ENCODE measurements at places on chromosomes 3 and 15.

- no peak for DNase-seq
Observed at GRCh38 chr3:169246158-169246557, 417.4 kb downstream of the MECOM start.

DNA sequence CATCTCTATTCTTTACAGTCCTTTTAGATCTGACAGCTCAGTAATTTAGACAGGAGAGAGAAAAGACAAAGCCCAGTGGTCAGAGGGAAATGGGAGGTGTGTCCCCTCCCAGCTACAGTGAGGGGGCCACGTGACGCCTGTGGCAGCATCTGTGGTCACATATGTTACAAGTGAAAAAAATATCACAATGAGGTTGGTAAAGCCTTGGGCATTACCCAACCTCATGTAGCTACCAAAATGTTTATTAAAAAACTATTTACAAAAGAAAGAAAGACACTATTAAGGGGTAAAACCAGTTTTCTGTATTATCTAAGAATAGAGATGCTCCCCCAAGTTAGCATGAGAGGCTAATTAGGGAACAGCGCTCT lies 42.9 kb upstream of the PLCL2 start:
- peak; percentile 17 for DNase-seq

GRCh38 chr3:39705351-39705900 lies 104.0 kb upstream of the MYRIP start:
- DNase-seq = no peak

GRCh38 chr3:151196434-151196833 lies 6.6 kb downstream of the GPR171 start:
- no peak for DNase-seq

GRCh38 chr3:141401095-141401494 lies 32.8 kb downstream of the ZBTB38 start:
- DNase-seq = no peak

- DNase-seq = no peak
Observed at GRCh38 chr3:7950890-7951289, 550.7 kb upstream of the LMCD1 start.

DNA sequence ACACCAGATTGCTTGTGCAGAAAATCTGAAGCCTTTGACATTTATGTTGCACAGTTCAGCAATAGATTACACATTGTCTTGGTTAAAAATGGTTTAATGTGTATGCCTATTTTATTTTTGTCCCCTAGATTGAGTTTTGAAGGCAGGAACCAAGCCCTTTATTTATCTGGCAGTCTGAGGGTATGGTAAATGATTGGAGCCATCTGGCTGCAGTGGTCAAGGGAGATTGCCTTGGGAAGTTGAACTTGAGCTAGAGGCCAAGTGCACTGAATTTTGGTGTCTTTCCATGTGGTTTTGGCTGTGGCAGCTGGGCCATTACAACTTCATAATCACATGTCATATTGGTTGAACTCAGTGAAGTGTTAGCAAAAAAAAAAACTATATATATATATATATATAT lies 248.7 kb upstream of the C2CD4B start:
- no peak for DNase-seq

DNA sequence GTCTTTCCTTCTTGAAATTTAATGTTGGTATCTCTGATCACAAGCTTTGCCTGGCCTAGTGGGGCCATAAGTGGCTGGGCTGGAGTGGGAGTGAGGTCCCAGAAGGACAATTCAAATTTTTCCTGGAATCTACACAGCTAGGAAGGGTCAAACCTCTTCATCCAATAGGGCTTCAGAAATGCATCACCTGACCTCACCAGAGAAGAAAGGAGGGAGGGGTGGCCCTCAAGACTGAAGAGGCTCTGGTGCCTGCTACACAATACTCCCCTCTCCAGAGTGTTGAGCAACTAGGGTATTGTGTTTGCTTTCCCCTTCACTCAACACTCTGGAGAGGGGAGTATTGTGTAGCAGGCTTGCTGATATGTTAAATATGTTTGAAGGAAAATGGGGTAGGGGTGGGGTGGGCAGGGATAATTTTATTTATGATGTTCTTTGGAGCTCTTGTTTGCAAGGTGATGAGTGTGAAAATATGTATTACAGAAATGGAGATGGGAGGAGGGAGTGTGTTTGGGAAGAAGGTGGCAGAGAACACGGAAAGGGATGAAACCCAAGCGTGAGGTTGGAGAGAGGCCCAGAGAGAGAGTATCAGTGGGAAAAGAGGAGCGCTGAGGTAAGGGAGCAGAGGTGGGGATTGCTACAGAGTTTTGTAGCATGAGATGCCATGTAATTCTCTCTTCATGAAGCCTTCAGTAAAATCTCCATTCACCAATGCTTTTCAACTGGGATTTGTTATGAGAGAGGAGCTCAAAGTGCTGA lies 5.7 kb upstream of the KLHL24 start:
- DNase-seq = no peak

- no peak for DNase-seq
Observed at GRCh38 chr3:53795789-53796560, 50.2 kb downstream of the CHDH start.

- DNase-seq = no peak
Observed at GRCh38 chr15:101517504-101517903, 28.0 kb upstream of the PCSK6 start.

GRCh38 chr15:89105147-89105546 lies 16.9 kb downstream of the ABHD2 start:
- DNase-seq = no peak

DNA sequence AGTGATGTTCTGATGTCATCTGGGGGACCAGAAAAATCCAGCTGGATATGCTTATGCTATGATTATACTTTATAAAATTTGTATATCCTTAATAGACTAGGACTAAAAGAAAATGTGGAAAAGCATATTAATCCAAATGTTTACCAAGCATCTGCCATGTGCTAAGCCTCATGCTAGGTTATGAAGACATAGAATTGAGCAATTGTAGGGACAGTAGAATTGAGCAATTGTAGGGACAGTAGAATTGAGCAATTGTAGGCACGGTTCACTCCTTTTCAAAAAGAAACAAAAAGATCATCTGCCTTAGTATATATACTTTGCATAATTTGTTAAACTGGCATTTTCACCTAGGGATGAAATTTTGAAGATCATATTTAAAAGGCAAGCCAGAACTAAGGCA lies 18.3 kb downstream of the ABHD5 start:
- no peak for DNase-seq

DNA sequence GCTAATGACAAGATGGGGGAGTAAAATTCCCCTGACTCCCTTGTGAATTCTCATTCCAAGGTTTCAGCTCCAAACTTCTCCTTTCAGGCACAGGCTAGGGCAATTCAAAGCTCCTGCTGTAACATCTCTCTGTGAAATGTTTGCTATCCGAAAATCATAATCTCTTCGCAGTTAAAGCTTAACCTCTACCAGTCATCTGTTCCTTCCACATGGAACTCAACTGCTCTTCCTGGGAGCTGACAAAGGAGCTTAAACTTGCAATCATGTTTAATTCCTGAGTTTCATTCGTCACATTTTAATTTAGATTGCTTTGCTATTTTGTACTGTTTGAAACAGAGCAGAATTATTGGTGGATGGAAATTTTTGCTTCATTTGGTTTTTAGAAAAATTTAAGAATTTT lies 328.6 kb downstream of the AGBL1 start:
- DNase-seq = no peak

DNA sequence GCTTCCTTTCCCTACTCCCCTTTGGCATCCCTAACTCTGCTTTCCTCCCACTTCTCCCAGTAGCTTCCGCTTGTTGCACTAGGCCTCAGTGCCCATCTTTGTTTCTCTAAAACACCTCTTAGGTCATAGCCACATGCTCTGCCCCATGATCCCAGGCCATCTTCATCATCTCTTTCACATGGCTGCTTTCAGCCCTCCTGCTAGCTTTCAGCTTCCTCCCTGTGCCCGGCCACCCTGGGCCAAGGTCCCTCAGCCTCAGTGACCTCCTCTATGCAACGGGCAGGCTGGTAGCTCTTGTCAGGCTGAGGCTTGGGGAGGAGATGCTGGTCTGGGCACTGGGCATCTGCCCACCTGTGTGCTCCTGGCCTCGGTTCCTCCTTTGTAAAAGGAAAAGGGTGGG lies 2.3 kb downstream of the PLEKHO2 start:
- DNase-seq = no peak

GRCh38 chr15:101799665-101800064 lies 3.6 kb upstream of the OR4F6 start:
- no peak for DNase-seq

DNA sequence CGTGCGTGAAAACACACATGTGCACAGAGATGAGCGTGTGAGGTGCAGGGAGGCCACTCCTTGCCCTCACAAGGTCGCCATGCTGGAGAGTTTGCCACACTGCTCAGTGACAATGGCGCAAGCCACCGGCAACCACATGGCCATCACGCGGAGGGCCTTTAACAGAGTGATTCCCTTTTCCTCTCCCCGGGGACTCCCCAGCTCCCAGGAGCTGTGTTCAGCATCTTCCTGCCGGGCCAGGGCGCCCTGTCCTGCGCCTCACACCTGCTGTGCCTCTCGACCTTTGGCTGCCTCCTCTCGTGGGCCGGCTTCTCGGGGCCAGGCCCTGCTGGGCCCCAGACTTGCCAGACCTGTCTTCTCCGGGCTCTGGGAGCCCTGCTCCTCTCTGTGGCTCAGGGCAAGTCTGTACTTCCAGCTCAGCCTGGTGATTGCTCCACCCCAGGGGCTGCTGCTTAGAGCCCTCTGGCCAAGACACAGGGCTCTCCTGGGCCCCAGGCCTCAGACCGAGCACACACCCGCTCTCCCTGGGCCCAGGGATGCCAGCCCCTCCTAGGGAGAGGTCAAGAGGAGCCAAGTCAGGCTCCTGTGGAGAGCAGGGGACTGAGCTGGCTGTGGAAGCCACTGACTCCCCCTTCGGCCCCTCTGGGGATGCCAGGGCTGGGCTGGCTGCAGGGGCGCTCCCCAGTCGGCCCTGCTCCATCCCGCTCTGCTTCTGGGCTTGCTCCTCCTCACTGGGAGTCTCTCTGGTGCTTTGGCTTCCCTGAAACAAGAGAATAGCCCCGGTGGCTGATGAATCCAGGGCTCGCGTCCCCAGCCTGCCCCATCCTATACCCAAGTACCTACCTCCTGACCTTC lies 5.6 kb downstream of the CCDC9B start:
- no peak for DNase-seq

GRCh38 chr3:160545504-160545871 lies 19.9 kb downstream of the KPNA4 start:
- no peak for DNase-seq

DNA sequence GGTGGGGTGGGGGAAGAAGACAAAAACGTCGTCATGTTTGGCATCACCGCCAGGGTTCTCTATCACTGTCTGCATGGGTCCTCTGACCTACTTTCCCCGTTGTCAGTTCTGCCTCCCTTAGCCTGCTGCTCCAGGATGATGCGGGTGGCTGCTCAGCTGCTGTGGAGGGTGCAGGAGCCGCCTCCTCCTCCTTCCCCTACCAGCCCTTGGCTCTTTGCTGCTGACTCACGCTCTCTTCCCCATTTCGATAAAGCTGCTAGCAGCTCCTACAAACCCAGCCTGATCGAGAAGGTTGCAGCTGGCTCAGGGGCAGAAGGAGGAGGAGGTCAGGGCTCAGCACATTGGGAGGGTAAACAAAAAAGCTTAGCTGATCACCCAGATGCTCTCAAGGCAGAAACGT lies 49.5 kb upstream of the SEC13 start:
- no peak for DNase-seq

GRCh38 chr3:63992516-63993209 lies 30.6 kb downstream of the PSMD6 start:
- no peak for DNase-seq

- no peak for DNase-seq
Observed at GRCh38 chr15:51367322-51367976, 26.0 kb downstream of the GLDN start.

DNA sequence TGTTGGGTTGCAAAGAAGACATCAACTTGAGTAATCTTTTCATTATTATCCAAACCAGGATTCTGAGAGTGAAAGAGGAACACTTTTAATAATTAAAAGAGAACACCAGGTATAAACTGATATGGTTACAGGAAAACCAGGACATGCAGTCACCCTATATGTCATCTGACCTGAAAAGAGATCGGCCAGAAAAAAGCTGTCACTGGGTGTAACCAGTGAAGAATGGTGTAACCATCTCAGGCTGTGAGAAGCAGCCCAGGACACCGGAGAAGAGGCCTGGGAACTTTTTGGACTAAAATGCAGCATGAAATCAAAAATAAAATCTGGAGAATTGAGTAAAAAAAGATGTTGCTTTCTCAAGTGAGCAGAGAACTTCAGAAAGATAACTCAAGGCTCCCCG lies 10.1 kb upstream of the CCDC80 start:
- no peak for DNase-seq

GRCh38 chr3:116886202-116886893 lies 176.8 kb downstream of the TUSC7 start:
- no peak for DNase-seq

DNA sequence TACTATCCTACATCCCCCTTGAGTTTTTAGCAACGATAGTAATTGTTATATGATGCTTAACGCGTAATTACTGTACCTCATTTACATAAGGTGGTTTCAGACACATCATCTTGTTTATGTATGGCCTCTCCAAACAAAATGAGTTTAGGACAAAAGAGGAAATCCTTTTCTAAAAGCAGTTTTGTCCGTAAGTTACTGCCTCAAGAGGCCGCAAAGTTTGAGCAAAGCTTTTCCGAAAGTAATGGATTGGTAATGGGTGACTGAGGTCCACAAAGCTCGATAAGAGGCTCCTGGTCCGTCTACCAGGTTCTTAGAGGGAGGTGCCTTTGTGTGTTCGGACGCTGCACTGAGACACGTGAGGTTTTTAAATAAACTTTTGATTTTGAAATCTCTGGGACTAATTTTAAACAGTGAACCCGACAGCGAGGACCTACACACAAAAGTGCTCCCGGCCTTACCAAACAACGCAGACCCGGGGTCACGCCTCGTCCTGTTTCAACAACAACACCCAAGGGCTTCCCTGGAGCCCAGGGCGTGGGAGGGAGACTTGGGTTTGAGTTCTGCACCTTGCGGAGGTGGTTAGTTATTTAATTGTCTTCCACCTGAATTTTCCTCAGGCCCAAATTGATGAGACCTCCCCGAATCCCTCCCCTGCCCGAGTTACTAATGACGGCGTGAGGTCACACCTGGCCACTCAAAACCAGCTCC lies 456 bp upstream of the C15orf61 start:
- no peak for DNase-seq

DNA sequence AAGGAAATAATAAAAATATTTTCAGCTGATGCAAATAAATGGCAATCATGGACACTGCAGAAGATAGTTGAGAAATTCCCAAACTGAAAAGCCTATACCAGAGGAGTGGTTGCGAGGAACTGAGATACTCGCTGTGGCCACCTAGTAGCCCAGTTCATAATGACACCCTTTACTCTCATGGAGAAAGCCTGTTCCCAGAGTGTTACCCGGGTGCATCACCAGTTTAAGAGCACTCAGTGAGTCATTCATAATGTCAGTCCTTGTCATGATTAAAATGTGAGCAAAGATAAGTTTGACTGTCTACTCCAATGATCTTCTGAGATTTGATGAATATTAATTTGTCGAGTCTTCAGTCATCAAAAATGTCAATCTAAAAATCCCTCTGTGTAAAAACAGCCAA lies 138.4 kb upstream of the LRRC3B start:
- DNase-seq = no peak
